ENCODE measurements at places on chromosomes 13 and 19.

GRCh38 chr19:10521461-10522171, 4.4 kb upstream of the S1PR5 start:
- no peak for DNase-seq

- DNase-seq = no peak
Measured at GRCh38 chr13:33318744-33319143, 33.2 kb upstream of the STARD13 start.

GRCh38 chr13:46647512-46648065, 94.6 kb downstream of the LRCH1 start:
- peak; percentile 60 for DNase-seq

DNA sequence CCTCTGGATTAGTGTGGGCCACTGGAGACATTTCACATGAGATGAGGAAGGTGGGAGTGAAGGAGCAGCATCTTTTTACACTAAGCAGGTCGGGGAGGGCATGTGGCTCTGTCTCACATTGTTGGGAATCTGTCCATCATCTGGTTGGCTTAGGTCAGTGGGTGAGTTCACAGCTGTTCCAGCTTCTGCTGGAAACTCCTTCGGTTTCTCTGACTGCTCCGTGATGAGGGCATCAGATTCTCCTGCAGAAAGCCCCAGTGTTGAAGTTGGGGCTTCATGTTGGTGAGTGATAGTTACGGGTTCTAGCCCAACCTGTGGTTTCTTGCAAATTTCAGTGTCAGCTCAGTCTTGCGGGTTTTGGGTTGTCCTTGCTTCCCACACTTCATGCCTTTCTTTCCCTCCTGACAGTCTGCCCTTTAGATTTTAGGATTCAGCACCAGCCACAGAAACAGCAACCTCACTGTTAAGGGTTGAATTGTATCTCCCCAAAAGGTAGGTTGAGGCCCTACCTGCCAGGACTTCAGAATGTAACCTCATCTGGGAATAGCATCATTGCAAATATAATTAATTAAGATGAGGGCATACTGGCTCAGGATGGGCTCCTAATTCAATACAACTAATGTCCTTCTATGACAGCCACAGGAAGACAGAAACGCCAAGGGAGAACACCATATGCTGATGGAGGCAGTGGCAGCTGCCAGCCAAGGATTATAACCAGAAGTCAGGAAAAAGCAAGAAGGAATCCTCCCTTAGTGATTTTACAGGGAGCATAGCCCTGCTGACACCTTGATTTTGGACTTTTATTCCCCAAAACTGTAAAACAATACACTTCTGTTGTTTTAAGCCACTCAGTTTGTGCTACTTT, 7.6 kb upstream of the ALOX5AP start:
- peak; percentile 7 for DNase-seq

DNA sequence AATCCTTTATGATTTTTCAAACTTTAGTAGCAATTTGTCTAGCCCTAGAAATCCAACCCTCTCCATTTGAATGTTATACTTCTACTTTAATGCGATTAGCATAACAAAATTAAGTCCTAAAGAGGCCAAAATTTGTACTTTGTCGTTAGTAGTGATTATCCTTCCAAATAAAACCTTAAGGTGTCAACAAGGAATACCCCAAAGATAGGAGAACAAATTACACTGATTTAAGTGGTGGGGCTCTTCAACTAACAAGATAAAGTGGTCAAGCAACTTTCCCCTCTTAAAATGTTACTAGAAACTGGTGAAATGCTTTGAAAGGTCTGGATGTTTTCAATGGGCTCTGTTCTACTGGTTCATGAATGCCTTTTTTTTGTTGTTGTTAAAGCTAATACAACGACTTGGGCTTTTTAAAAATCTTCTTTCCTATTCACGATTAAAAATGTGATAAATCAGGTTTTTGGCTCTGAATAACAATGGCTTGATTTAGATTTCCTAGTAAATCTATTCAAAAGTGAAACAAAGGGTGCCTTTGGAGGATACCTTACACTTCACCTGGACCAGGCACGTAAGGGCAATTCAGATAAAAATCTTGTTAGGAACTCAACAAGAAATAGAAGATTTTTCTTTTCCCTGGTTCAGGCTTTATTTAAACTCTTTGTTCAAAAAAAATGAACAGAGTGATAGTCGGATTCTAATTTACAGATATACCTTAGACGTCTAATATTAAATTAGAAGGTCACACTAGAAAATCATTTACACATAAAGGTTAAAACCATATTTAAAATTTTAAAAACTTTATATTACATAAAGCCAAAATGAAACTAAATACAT, 3.1 kb downstream of the SOX21 start:
- DNase-seq = no peak

DNA sequence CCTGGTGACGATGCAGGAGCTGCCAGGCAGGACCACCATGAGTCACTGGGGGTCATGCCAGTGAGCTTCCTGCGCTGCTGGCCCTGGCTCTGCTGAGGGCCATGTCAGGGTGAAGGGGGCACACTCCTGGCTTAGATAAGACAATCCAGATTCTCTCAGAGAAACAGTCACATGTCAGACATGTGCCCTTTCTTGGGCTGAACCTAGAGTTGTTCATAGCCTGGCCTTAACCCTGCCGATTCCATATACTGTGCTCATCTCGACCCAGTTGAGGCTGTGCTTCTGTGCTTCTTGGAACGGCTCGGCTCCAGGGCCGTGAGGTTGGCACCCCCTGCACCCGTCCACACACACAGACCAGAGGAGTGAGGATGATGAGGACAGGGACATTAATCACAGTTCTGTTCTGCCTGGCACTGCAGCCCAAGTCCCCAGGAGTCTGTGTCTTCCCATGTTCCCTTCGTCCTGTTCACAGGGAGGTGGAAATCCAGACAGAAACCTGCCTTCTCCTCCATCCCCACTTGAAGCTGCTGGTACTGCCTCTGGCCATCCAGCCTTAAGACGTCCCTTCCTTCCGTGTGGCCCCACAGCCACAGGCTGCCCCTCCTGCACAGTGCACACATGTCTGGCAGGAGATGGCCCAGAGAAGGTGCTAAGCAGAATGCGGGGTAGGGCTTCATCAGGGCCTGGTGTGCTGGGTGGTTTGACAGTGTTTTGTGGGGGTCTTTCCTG, 50.0 kb downstream of the LYL1 start:
- DNase-seq = no peak

GRCh38 chr19:31255174-31255799, 93.9 kb downstream of the TSHZ3 start:
- no peak for DNase-seq

DNA sequence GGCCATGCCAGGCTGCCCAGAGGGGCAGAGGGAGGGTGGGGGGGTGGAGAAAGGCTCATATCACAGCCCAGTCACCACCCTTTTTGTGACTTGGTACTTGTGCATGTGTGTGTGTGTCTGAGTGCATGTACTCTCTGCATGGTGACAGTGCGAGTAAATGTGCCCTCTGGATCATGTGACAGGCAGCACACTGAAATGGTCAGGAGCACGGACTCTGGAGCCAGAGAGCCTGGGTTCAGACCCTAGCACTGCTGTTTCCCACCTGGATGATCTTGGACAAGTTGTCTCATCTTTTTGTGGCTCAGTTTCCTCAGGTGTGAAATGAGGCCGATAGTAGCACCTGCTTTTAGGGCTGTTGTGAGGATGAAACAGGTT, 2.0 kb downstream of the CIC start:
- DNase-seq = no peak

DNA sequence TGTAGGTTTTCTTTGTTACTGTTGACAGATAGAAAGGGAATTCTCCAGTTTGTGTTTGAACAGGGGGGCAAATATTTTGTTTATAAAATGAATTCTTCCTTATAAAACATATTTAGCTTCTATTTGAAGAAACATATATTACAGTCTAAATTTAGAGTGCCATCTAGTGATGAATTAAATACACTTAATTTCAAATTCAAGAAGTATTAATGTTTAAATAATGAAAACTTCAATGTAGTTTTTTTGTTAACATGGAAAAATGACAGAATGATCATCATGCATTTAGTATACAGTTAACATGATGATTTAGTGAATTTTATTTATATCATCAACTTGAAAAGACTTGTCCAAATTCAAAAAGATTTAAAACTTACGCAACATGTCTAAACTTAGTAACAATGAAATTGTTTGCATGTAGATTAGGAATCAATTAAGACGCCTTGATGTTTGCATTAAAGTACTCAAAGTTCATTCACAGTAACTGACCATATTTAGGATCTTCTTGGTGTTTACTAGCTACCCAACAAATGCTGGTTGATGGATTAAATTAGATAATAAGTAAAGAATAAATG, 765.9 kb upstream of the SLITRK1 start:
- DNase-seq = peak; percentile 12

DNA sequence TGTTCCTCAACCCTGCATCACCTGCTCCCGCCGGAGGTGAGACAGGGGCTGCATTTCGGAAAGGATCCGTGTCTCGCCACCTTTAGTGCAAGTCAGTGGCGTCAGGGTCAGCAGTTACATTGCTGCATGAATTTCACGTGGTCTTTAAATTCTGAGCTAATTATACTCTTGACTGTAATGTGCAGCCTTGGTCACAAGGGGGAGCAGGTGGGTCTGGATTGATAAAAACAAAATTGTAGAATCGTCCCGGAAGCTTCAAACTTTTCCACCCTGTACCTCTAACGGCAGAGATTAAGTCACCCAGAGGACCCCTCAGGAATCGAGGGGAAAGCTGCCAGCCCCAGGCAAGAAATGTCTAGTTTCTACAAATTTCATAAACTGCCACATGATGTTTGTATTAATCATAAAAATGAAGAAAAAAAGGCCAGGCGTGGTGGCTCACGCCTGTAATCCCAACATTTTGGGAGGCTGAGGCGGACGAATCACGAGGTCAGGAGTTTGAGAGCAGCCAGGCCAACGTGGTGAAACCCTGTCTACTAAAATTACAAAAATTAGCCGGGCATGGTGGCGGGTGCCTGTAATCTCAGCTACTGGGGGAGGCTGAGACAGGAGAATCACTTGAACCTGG, 20.2 kb downstream of the BBC3 start:
- DNase-seq = peak; percentile 68

GRCh38 chr13:102628559-102628958, 31.8 kb downstream of the TPP2 start:
- no peak for DNase-seq

DNA sequence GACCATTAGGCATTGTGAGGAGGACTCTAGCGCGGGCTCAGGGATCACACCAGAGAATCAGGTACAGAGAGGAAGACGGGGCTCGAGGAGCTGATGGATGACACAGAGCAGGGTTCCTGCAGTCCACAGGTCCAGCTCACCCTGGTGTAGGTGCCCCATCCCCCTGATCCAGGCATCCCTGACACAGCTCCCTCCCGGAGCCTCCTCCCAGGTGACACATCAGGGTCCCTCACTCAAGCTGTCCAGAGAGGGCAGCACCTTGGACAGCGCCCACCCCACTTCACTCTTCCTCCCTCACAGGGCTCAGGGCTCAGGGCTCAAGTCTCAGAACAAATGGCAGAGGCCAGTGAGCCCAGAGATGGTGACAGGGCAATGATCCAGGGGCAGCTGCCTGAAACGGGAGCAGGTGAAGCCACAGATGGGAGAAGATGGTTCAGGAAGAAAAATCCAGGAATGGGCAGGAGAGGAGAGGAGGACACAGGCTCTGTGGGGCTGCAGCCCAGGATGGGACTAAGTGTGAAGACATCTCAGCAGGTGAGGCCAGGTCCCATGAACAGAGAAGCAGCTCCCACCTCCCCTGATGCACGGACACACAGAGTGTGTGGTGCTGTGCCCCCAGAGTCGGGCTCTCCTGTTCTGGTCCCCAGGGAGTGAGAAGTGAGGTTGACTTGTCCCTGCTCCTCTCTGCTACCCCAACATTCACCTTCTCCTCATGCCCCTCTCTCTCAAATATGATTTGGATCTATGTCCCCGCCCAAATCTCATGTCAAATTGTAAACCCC, 2.8 kb upstream of the CEACAM5 start:
- DNase-seq = no peak

- no peak for DNase-seq
Measured at GRCh38 chr19:6035026-6035425, 57.1 kb upstream of the RANBP3 start.

DNA sequence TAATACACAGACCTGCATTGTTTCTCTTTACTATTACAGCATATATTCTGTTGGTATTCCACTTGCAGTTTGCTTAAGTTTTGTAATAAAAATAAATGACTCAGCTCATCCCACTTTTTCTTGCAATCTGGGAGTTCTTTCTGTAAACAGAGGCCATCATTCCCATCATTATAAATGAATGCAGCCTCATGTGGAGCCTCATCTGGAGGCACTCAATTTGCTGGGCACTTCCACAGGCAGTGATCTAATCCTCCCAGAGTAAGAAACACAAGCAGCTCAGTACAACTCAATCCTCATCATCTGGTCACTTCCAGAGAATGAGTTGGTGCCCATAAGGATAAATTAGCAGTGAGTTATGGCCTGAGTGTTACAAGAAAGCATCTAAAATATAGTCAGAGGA, 2801.9 kb downstream of the PCDH9 start:
- DNase-seq = no peak

DNA sequence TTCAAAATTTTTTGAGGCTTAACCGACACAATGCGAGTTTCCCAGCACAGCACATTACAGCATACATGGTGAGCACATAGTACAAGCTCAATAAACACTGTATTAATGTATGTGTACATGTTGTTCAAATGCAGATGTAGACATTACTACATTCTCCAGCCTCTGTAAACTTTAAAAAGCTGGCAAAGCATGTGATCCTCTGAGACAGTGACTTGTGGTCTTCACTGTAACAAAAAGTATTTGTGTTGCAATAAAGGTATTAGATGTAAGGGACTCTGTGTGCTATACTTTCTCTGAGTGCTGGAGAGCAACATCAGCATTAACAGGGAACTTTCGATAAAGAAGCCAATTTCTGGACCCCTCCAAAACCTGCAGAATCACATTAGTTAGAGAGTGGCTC, 46.4 kb upstream of the ZNF254 start:
- DNase-seq = no peak

- no peak for DNase-seq
Measured at GRCh38 chr13:30134578-30134977, 172.8 kb downstream of the KATNAL1 start.

Measured in NCI-H1694 treated with DMSO at 0.1 percent for 48 hours (cell line).